GM10248 (cell line): ENCODE measurements at places on chromosomes 1 and 21.

- no peak for DNase-seq
Measured at GRCh38 chr1:240000634-240001033, 91.0 kb upstream of the FMN2 start.

- DNase-seq, result no peak
Measured at GRCh38 chr1:44829506-44830384, 13.3 kb downstream of the PTCH2 start.

DNA sequence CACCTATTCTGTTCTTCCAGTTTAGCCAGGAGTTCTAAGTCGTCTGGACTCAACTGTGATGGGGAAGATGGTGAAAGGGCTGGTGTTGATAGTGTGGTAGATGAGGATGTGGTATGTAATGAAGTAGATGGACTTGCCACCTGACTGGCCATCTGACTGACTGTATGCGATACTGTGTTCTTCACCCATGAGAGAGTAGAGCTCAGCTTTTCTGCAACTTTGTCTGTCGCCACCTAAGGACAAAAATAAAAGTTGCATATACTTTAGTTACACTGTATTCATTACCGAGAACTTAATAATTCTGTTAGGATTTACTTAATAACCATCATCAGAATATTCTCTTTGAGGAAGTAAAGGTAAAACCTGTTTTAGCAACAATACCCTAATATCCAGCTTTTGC is 48.5 kb downstream of the EVI5 start:
- DNase-seq, result no peak

DNA sequence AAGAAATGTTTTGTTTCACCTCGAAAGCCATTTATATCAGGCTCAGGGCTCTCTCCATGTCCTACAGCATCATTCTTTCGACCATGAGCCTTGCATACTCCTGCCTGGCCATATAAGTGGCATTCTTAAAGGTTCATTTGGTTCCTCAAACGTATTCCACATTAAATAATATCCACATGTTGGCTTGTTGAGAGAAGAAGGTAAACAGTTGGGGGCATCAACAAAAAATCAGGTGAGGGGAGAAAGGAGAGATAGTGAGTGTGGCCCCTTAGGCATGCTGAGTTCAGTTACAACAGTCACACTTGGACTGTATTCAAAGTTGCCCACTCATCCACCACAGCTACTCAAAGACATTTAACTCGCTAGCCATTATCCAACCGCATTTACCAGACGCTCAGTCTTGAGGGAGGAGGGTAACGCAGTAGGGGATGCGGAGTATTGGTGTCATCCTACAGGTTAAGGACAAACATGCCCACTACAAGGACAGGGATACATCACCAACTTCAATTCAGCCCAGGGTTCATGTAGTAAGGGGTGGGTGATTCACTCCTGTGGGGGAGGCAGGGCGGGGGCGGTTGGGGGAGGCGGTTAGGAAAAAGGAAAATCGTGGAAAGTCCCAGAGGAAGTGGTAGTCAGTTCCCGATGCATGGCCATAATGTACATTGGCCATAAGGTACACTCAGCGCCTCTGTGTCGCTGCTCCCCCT is 1.4 kb downstream of the ZNF697 start:
- no peak for DNase-seq

DNA sequence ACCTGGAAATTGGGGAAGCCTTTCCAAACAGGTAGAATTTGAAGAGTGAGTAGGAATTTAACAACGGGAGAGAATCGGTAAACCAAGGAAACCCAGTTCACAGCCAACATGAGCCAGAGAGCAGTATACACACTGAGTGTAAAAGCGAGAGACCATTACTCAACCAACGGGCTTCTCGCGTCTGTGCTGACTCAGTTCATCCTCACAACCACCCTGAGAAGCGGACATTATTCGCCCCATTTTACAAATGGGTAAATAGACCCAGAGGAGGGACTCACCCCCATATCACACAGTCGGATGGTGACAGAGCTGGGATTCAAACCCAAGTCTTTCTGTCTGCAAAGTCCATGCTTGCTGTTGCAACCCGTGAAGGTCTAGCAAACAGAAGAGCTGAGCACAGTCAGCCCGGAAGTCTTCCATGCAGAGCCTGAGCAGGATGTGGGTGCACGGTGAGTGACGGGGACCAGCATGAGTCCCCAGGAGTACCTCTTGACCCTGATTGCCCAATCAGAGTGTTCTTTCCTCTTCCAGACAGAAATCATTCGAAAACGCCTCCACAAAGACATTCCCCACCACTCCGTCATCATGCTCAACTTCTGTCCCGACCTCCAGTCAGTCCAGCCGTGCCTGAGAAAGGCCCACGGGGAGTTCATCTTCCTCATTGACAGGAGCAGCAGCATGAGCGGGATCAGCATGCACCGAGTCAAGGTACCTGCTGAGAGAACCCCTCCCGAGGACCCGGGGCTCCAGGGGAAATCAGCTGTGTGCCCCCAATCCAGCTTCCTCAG is 32.3 kb downstream of the VWA5B1 start:
- DNase-seq, result no peak

DNA sequence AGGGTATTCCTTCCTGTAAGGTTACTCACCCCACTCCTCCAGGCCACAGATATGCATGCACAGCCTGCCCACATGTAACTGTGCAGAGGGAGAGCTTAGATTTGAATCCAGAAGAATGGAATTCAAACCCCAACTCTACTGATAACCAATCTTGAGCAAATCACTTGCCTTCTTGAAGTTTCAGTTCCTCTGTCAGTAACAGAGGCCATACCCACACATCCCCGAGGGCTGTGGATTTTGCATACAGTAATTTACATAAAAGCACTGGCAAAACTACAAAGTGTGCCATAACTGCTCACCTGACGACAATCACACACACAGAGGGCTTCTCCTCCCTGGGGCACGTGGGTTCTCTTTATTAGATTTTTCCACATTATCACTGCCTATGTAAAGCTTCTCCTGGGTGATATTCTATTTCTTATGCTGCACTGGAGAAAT is 18.6 kb downstream of the CD247 start:
- DNase-seq, result peak; percentile 79

DNA sequence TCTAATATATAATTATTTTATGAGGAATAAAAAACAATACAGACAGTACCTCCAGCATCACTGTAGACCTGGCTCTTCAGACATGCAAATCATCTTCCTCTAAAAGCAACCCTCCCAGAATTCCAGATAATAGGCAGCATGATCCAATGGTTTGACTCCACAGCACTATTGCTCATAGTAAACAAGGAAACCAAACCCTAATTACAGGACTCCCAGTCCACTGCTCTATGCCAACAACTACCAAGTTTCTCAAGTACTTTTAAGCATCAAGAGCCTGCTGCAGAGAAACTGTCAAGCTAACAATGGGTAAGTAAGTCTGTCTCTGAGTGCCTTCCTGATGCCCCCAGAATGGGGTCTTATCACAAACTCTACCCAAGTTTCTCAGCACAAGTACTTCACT is 57.2 kb downstream of the EYA3 start:
- no peak for DNase-seq

DNA sequence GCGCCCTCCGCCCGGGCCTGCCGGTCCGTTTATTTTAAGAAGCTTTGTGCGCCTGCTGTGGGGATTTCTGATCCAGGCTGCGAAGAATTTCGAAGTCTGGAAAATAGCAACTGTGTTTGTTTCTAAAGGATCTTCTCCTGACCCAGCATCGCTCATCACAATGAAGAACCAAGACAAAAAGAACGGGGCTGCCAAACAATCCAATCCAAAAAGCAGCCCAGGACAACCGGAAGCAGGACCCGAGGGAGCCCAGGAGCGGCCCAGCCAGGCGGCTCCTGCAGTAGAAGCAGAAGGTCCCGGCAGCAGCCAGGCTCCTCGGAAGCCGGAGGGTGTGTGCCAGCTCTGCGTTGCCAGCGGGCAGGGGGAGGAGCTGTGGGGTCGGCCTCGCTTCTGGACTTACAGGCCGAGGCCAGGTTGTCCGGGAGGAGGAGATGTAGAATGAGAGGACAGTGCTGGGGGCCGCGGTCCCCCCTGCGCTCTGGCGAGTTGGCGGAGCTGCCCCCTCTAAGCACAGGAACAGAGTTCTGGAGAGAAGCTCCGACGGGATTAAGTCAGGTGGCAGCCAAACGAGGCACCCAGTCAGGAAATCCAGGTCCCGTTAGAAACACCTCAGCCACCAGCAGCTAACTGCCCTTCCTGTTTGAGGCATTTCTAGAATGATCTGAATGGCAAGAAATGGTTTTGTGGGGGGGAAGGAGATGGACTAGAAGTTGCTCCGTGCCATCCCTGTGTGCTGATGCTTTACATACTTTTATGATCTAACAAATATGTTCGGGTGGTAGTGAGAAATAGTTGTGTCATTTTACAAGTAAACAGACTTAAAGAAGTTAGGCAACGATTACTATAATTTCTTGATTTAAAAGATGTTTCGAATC is 948 bp downstream of the TXLNA start:
- peak; percentile 53 for DNase-seq

DNA sequence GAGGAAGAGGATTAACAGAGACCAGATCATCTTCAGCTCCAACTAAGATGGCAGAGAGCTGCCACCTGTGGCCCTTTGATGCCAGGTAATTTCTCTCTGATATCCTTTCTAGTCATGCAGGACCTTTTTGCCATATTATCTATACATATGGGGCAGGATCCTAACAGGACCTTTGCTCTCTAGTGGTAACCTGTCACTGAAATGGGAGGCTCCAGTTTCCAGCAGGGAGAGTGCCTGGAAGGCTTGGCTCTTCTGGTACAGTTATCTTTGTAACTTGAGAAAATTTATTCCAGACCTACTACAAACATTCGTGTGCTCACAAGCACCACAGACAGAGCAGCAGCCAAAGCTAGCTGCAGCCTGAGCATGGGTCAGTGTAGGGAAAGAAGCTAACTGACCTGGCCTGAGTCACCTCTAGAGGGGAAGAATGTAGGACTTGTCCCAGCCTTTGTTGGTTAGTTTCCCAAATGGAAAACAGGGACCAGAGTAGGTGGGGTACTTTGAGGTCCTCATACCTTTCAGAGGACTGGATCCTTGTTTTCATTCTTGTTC is 86.5 kb upstream of the MACF1 start:
- no peak for DNase-seq

DNA sequence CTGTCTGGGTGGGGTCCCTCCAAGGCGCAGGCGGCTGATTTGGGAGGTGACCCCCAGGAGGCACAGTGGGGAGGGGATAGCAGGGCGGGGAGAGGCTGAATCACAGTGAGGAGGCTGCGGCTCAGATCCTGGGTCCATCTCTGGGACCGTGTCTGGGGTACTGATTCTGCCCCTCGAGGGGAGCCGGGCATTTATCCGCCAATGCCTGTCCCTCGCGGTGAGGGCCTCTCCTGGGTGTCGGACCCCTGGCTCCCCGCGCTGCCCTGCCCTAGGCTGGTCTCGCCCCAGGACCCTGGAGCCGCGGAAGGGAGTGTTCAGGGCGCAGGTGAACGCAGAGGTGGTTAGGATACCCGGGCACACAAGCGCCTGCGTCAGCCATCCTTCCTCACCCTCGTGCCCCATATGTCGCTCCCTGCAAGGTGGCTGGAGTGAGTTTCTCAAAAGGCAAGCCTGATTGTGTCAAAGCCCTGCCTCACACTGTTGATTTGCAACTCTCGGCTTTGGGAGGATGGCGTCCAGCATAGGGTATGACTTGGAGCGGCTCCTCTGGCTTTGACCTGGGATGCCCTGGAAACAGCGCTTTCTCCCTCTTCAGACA is 530.9 kb downstream of the PTPRU start:
- no peak for DNase-seq

GRCh38 chr1:72007312-72007711 is 275.0 kb downstream of the NEGR1 start:
- no peak for DNase-seq

- DNase-seq, result peak; percentile 29
Measured at GRCh38 chr1:59005491-59006288, 221.8 kb upstream of the JUN start.

DNA sequence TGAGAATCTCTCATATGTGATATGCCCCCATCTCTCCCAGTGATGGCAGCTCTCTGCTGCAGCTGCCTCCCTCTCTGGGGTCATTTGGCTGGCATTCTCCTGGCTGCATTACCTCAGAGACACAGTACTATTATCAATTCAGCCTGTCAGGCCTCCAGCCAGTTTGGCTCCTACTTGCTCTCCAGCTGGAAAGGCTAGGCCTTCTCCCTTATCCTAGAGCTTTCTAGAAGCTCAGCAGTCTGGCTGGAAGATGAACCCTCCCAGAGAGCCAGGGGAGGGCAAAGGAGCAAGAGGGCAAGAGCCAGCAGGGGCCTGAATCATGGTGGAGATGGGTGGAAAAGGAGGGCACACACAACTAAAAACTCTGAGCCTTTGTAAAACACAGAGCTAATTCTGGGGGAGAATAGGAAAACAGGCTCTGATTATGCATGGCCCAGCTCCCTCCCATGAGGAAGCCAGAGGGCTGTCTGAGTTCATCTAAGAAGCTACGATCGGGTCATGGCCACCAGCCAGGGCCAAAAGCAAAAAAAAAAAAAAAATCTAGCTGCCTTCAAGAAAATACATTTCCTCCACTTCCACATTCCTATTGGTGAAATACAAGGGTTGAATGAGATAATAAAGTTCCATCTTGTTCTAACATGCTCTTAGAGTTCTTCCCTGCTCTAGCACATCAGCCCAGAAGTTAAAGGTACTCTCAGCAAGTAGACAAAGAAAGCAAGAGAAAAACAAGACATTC is 8.8 kb downstream of the LAMB3 start:
- DNase-seq, result no peak

DNA sequence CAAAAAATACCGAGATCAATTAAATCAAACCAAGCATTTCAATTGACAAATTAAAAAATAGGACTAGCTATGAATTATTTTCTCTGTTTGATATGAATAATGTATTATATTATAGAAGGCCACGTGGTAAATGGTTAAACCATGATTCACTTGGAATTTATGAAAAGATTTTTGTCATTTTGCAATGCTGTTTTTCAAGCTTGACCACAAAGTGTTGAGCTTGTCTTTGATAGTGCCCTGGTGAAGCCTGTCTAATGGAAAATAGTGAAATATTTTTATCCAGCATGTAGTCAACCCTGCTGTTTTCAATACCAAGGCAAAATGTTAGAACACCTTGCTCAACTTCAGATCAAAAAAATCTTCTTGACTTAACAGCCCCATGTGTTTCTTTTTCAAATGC is 288.0 kb upstream of the PRMT6 start:
- no peak for DNase-seq
